ENCODE measurements at places on chromosomes 5 and 9.

- peak; percentile 55 for DNase-seq
These were observed 123.1 kb downstream of the RXRA start for GRCh38 chr9:134449180-134449916.

GRCh38 chr5:179217356-179217755 is 127.9 kb downstream of the ADAMTS2 start:
- no peak for DNase-seq

GRCh38 chr5:38321978-38322377 is 63.6 kb downstream of the EGFLAM start:
- no peak for DNase-seq

GRCh38 chr9:38226491-38226951 is 157.5 kb upstream of the SHB start:
- DNase-seq = no peak

- DNase-seq = no peak
These were observed 2.8 kb downstream of the NIPSNAP3A start for GRCh38 chr9:104750185-104750767.

DNA sequence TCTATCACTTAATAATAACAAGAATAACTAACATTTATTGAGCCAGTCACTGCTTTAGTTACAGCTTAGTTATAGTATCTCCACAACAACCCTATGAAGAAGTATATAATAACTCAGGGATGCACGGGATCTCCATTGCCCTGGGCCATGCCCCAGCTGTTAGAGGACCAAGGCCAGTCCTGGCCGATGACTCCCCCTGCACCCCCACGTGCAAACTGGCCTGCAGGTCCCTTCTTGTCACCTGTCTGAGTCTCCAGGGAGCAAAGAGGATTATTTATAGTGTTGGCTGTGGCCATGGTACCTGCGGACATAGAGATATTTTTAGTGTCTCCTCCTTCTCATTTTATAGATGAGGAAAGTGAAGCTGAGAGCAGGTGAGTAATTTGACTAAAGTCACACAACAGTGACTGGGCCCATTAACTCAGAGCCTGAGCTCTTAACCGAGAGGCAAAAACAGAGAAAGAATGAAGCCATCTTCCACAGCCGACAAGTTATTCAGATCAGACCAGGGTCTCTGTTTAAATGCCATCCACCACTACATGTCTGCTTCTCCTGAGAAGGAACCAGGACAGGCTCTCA is 94.4 kb downstream of the TMEM215 start:
- DNase-seq = no peak

- DNase-seq = no peak
These were observed 138.8 kb downstream of the ADAMTS16 start for GRCh38 chr5:5278815-5279381.

- DNase-seq = no peak
These were observed 6.4 kb upstream of the SNX30 start for GRCh38 chr9:112744177-112744576.

- DNase-seq = no peak
These were observed 17.6 kb upstream of the SNX2 start for GRCh38 chr5:122757285-122757684.

- no peak for DNase-seq
These were observed 110.5 kb upstream of the CDKN2B start for GRCh38 chr9:22119522-22120158.

- DNase-seq = peak; percentile 44
These were observed 31.2 kb downstream of the SEMA4D start for GRCh38 chr9:89466451-89467277.

GRCh38 chr5:1767524-1768282 is 31.9 kb downstream of the MRPL36 start:
- DNase-seq = no peak

GRCh38 chr9:107274953-107275422 is 8.1 kb upstream of the RAD23B start:
- no peak for DNase-seq

GRCh38 chr5:180784497-180785097 is 18.0 kb downstream of the MGAT1 start:
- peak; percentile 47 for DNase-seq

DNA sequence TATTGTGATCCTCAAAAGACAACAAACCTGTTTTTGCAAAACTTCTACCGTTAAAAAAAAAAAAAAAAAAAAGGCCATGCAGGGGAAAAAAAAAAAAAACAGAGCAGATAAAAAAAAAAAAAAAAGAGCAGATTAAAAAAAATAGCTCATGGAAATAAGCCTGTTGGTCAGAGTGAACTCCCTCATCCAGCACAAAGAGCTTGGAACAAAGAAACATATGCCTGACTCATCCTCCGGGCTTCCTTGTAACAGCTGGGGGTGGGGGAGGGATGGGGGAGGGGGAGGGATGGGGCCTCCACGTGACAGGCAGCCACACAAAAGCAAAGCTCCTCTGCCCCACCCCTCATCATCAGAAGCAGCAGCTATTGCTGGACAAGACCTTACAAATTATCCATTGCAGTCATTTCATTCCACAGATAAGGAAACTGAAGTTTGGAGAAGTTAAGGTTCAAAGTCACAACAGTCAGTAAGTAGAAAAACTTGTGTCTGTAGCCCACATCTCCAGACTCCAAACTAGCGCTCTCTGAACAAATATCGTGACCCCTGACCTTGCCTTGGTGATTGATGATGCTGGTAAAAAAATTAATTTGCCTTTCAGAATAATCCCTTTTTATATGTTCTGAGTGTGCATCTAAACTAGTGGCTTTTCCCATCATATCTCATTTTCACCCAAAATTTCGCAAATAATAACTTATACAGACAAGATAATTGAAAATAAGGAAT is 38.9 kb downstream of the SLC35D2 start:
- DNase-seq = no peak

GRCh38 chr9:124780757-124781151 is 3.8 kb downstream of the OLFML2A start:
- no peak for DNase-seq

GRCh38 chr5:134510970-134511795 is 14.3 kb upstream of the JADE2 start:
- DNase-seq = no peak

- DNase-seq = no peak
These were observed 44.6 kb upstream of the SEMA4D start for GRCh38 chr9:89542401-89543021.

DNA sequence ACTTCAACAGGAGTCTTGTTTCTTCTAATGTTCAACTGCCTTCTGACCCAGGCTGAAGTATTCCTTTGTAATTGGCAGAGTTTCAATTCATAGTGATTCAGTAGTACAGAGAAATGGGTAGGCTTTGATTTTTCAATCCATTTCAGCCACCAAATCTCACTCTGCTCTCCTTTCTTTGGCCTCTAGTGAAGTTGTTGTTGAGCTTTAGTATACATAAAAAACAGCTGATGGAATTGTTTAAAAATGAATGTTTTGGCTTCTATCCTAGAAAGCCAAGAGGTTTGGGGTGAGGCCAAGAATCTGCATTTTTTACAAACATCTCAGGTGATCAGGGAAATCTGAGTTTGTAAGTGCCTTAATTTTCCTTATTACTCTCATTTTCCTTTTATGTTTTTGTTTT is 182.9 kb upstream of the MAP1B start:
- no peak for DNase-seq

DNA sequence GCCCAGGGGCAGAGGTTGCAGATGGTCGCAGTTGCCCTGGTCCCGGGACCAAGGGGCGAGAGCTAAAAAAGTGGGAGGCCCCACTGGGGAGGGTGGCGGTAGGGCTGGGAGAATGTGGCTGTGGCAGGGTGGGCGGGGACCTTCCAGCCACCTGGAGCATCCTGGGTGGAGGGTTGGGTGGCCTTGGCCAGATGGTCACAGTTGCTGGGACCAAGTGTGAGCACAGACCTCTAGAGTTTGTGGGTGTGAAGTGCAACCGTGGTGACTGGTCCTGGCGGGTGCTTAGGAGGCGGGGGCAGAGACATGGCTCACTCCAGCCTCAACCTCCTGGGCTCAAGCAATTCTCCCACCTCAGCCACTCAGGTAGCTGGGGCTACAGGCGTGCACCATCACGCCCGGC is 5.7 kb upstream of the TRAF2 start:
- no peak for DNase-seq

GRCh38 chr5:5886812-5887486 is 464.5 kb downstream of the ICE1 start:
- peak; percentile 41 for DNase-seq

- no peak for DNase-seq
These were observed 286.7 kb downstream of the TLE4 start for GRCh38 chr9:79858508-79858907.

DNA sequence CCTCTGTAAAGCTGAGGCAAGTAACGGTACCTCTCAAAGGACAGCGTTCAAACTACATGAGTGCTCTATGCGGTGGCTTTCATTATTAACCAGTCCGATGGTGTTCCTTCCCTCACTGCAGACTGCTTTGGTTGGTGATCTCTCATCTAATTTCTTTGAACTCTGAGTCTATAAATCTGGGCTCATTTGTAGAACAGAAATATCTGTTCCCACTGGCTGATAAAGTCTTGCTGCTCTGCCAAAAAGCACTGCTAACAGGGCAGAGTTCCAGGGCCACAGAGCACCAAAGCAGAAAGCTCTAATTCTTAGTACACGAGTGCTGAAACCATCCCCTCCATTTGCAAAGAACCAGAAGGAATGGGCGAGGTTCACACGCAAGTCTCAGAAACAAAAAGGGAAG is 81.9 kb downstream of the MED27 start:
- DNase-seq = no peak

- no peak for DNase-seq
These were observed 401.4 kb upstream of the KLF4 start for GRCh38 chr9:107890921-107891465.

DNA sequence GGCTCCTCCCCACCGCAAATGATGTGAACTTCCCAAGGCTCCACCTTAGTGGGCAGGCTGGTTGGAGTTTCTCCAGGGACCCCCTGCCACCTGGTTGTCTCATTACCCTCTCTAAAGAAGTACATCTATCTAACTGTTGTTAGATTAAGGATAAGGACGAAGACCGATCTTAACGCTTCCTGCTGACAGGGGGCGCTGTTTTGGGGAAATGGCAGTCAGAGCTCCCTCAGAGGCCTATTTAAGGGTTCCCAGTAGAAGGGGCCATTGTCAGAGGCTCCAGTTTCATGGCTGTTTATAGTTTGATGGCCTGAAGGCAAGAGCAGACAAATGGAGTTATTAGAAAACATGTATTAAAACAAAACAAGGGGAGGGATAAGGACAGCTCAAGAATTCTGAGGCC is 100.1 kb downstream of the SPEF2 start:
- no peak for DNase-seq

DNA sequence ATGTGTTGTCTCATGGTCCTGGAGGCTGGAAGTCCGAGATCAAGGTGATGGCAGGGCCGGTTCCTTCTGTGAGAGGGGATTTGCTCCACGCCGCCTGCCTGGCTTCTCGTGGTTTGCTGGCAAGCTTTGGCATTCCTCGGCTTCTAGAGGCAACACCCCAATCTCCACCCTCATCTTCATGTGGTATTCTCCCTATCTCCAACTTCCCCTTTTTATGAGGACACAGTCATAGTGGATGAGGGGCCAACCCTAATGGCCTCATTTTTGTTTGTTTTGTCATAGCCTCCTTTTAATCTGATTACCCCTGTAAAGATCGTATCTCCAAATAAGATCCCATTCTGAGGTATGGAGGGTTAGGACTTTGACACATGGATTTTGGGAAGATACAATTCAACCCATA is 41.7 kb upstream of the CLK4 start:
- DNase-seq = no peak

GRCh38 chr5:21931116-21931515 is 922.0 kb downstream of the CDH12 start:
- no peak for DNase-seq

- no peak for DNase-seq
These were observed 91.1 kb downstream of the TLR4 start for GRCh38 chr9:117795271-117795670.

DNA sequence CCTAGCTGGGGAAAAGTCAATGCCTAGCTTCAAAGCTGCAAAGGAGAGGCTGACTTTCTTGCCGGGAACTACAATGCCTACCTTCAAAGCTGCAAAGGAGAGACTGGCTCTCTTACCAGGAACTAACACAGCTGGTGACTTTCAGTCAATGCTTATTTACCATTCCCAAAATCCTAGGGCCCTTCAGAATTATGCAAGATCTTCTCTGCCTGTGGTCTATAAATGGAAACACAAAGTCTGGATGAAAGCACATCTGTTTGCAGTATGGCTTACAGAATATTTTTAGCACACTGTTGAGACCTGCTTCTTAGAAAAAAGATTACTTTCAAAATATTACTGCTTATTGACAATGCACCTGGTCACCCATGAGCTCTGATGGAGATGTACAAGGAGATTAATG is 259.4 kb downstream of the PLK2 start:
- no peak for DNase-seq

DNA sequence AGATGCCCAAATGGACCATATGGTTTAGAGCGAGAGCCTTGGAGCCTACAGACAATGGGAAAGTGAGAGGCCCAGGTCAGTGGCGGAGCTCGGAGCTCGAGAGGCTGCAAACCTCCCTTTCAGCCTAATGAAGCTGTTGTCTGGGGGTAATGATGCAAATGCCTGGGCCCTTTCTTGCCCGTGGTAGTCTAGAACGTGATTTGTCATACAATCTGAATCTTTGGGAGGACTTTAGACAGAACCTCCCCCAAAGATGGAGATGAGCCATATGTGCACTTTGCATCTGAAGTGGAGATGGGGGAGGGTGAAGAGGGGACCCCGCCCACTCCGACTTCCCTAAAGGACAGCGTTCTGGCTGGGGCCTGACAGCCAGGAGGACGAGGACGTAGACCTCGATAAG is 10.3 kb upstream of the NEUROG1 start:
- no peak for DNase-seq

DNA sequence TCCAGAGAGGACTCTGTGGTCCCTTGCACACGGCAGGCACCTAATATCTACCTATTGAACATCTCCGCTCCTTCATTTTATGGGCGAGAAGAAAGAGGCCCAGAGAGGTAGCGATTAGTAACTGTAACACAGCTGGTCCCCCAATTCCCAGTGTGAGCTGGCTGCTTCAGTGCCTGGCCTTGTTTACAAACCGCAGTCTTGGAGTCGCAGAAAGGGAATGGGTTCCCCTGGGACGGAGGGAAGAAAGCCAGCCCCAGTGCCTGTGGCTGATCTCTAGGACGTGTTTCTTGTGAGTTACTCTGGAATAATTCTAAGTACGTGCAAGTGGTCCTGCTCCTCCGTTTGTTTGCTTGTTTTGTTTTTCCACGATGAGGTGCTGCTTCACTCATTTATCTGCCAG is 52.0 kb downstream of the CFAP77 start:
- DNase-seq = no peak

All from activated T-helper 1 cell treated with anti-CD3 and anti-CD28 coated beads, Interleukin-12 subunit alpha, Interleukin-12 subunit beta, Interleukin-2, Interleukin-4 antibody, amounts not matched to agents 30 ng/mL and 10 ng/mL and 1 ng/mL, durations not matched to agents 14 hours and 24 hours and 36 hours (primary cell).